ENCODE measurements at places on chromosomes 4 and X.

DNA sequence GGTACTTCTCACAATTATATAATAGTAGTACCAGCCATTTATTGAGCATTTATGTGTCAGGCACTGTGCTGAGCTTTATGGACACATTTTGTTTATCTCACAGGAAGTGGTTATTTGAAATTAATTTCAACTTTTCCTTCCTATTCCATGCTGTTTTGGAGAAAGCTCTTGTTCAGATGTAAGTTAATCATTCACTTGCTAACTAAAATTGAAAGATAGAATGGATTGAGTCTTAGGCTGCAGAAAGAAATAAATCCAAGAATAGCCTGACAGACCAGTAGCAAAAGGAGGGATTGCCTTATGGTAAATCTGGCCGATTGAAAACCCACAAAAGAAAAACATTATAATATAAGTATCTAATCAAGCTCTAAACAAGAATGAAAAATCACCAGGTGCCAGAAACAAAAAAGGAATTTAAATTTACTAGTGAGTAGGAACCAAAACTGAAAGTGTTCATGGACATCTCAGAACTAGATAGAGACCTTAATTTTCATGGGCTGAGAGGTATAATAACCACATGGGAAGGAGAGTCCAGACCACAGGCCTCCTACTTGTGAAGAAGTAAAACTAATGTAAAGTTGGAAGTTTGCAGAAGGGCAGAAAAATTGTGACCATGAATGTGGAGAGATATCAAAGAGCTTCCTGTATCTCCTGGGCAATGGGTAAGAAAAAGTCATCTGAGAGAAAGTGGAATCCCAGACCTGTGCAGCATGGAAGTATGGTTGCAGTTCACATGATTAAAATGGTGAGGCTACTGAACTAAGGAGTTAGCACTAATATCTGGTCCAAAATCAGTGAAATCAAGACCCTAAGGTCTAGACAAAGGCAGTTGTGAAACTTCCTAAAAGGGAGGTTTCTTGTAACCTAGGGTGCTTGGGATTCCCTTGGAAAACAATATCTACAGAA, 38.0 kb downstream of the RADX start:
- no peak for DNase-seq

DNA sequence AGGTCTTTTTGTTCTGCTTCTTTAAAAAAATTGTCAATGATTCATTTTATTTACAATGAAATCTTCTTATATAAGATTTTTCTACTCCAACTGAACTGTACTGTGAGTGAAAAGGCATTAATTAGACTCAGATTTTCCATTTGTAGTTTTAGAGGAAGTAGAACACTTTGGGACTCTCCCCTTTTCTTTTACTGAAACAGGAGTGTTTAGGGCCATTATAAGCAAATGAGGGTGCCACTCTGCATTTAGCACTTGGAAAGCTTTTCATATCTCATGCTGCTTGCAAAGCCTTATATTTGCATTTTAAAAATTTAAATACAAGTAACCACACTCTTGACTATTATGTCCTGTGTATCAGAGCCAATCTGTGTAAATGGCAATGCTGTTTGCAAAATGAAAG, 584.3 kb downstream of the KLHL13 start:
- no peak for DNase-seq

GRCh38 chrX:38837389-38837788, 36.1 kb downstream of the MID1IP1 start:
- DNase-seq, result no peak

- DNase-seq, result no peak
These were observed 49.2 kb downstream of the PTTG2 start for GRCh38 chr4:38009421-38009820.

DNA sequence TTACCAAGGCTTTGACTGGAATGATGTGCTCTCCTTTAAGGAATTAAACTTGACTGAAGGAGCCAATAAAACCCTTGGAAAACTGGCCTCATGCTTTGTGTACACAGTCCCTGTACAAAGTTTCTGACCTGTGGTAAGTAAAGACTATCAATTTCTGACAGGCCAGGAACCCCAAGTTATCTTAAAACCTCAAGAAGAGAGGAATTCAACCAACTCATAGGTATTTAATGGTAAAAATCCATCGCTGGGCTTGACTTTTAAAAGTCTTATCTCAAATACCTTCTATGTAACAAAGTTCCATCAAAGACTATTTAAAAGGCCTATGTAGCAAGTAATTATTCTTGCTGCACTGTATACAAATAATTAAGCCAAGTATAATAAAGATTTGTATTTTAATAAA, 103.7 kb upstream of the TENT5D start:
- DNase-seq, result no peak

- DNase-seq, result peak; percentile 28
These were observed 13.2 kb downstream of the TMEM175 start for GRCh38 chr4:945274-946102.

DNA sequence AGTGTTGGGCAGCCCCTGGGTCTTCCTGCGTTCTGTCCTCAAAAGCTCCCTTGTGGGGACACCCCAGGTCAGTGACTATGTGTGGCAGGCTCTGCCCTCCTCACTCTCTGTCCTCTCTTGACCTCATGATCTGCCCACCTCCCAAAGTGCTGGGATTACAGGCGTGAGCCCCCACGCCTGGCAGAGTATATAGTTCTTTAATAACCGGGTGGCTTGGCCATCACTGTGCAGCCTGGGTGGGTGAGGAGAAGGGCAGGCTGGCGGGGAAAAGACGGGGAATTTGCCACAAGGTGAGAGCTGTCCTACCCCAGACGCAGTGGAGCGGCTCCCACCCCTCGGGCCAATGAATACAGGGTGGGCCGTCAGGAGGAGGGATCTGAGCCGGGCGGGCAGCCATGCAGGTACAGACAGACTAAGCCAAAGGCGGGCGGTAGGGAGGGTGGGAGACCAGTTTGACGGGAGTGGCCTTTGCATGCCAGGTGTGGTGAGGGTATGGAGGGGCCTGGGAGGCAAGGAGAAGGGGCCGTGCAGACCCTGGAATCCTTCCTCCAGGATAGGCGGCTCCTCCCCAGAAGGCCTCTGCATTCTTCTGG, 2.5 kb downstream of the SH3BP2 start:
- no peak for DNase-seq

- no peak for DNase-seq
These were observed 2731.9 kb downstream of the ARAP2 start for GRCh38 chr4:33512397-33512796.

- no peak for DNase-seq
These were observed 346.1 kb downstream of the GRXCR1 start for GRCh38 chr4:43238585-43238984.

GRCh38 chr4:169823685-169824084, 65.9 kb upstream of the HPF1 start:
- peak; percentile 81 for DNase-seq

DNA sequence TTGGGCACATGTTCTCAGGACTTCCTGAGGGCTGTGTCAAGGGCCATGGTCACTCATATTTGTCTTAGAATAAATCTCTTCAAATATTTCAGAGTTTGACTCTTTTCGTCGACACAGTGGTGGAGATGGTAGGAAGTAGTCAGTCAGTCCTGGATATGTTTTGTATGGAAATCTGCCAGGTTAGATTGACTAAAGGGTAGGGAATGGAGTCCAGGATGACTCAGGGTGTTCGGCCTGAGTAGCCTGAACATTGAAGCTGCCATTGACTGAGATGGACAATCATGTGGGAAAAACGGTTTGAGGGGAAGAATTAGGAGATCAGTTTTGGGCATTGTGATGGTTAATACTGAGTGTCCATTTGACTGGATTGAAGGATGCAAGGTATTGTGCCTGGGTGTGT, 177.1 kb upstream of the CENPE start:
- DNase-seq, result peak; percentile 58

GRCh38 chr4:185911556-185912064, 99.6 kb upstream of the SORBS2 start:
- DNase-seq, result peak; percentile 33

- DNase-seq, result peak; percentile 70
These were observed 135.2 kb downstream of the ARSF start for GRCh38 chrX:3176439-3176820.

DNA sequence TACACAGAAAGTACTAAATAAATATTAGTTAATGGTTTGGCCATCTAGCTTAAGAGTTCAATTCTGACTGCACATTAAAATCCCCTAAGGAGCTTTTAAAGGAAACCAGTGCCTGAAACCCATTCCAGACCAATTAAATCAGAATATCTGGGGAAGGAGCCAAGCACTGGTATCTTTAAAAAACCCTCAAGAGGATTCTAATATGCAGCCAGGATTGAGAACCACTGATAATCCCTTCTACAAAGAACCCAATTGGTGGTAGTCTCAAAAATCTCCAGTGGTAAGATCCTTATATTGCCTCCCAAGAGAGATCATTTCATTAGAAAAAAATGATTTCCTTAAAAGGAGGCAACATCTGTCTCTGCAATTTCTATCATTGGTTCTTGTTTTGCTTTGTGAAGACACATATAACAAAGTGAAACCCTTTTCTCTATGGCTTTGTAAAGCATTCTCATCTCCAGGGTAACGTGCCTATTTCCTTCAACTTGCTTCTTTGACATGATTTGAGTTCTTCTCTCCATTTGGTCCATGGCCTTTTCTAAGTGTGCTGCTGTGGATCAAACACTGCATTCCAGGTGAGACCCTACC, 3.5 kb downstream of the GPR34 start:
- DNase-seq, result peak; percentile 79

GRCh38 chr4:159358226-159358625, 255.3 kb downstream of the RAPGEF2 start:
- DNase-seq, result peak; percentile 89

GRCh38 chr4:15005474-15006115, 3.3 kb downstream of the CPEB2 start:
- no peak for DNase-seq

GRCh38 chr4:122341886-122342285, 36.9 kb upstream of the ADAD1 start:
- DNase-seq, result peak; percentile 80

- DNase-seq, result no peak
These were observed 274.4 kb downstream of the BANK1 start for GRCh38 chr4:102064747-102065442.
